ENCODE measurements at places on chromosomes 2 and 18.

DNA sequence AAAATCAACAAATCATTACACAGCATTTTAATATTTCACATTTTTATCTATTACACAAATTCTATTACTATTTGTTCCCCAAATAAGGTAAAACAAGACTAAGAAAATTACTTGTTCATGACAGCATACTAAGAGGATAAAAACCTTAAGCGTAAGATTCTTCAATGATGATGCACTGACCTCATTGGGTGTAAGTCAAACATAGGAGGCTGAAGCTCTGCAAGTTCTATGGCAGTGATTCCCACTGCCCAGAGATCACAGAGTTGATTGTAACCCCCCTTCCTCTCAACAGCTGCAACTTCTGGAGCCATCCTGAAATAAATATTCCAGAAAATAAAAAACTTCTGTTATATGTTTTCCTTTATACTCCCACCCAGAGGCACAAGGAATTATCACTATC, 82.2 kb upstream of the CDKL4 start:
- no peak for DNase-seq

- DNase-seq: no peak
Observed at GRCh38 chr2:120699292-120699691, 36.4 kb upstream of the GLI2 start.

DNA sequence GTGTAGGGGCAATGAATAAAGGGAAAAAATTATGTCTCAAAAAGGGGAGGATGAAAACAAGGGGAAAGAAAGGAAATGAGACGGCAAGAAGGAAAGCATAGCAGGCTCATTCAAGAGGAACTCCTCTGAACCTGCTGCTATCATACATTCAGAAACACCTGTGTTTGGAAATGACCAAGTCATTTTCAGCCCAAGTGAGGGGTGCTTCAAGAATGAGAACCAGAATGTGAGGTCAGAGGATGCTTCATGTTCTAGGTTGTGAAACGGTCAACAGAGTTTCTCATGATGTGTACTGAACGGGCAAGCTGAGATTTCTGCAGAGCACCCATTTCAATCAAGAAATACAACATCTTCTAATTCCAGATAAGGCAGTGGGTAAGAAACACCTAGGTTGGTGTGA, 1367.2 kb upstream of the CELF4 start:
- no peak for DNase-seq

DNA sequence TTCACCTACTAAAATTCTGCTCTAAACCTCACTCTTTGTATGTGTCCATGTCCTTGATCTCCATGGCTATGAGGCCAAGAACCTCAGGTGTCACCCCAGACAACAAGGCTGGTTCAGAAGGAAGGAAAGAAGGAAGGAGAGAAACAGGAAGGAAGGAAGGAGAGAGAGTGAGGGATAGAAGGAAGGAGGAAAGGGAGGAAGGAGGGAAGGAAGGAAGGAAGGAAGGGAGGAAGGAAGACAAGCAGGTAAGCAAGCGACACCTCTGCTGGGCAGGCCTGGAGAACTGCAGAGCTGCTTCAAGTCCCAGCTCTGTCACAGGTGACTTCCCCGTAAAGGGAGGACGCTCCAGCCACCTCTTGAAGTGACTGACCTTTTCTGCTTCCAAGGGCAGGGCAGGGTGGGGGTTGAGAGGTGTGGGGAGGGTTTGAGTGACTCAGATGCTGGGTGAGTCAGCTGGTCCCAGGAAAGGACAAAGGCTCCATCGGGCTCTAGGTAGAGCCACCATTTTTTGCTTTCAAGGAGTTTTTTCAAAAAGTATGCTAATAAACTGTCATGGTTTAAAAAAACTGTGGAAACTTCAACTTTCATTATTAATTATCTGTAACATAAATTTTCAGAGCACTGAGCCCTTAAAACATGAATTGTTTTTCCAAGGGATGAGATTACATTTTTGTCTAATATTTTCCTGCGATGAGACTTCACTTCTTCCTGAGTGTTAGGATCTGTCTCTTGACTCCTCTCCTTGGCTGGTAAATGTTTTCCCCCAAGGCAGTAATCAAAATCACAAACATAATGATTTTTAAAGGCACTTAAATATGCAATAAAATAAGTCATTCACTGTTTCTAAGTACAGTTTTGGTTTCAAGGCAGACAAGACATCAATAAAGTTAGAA, 90.1 kb upstream of the L3MBTL4 start:
- no peak for DNase-seq

GRCh38 chr18:40678318-40678717, 1276.7 kb upstream of the PIK3C3 start:
- DNase-seq: no peak

GRCh38 chr2:3008561-3008960, 369.1 kb downstream of the EIPR1 start:
- DNase-seq: no peak

DNA sequence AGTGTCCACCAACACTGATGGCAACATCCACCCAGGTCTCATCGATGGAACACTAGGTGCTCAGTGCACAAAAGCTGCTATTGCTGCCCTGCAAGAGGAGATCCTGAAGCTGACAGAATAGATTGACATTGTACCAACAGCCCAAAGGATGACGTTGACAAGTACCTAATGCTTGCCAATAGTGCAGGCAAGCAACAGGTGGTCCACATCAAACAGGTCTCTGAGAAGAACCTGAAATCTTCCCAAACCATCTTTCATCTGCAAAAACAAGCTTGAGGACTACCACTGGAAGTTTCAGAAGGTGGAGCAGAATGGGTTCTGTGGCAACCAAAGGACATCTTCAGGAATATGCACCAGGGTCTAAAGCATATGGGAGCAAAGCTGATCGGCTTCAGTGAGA, 15.8 kb upstream of the PROKR1 start:
- DNase-seq: no peak

- no peak for DNase-seq
Observed at GRCh38 chr2:10584242-10584753, 105.5 kb downstream of the NOL10 start.

- no peak for DNase-seq
Observed at GRCh38 chr18:6044319-6044718, 149.0 kb upstream of the TMEM200C start.

- DNase-seq: peak; percentile 23
Observed at GRCh38 chr2:167196461-167197252, 308.4 kb downstream of the XIRP2 start.

- DNase-seq: no peak
Observed at GRCh38 chr2:238509903-238510302, 83.2 kb downstream of the ASB1 start.

GRCh38 chr2:217274578-217274977, 414.7 kb upstream of the TNP1 start:
- no peak for DNase-seq

Data from NCI-H2081 treated with DMSO at 0.1 percent for 48 hours (cell line).